ENCODE measurements at places on chromosomes 5 and 9. TPM values are rescaled to one million over a fixed set of nuclear protein-coding genes. Genes with fewer than 3 reads are reported as not detected.

DNA sequence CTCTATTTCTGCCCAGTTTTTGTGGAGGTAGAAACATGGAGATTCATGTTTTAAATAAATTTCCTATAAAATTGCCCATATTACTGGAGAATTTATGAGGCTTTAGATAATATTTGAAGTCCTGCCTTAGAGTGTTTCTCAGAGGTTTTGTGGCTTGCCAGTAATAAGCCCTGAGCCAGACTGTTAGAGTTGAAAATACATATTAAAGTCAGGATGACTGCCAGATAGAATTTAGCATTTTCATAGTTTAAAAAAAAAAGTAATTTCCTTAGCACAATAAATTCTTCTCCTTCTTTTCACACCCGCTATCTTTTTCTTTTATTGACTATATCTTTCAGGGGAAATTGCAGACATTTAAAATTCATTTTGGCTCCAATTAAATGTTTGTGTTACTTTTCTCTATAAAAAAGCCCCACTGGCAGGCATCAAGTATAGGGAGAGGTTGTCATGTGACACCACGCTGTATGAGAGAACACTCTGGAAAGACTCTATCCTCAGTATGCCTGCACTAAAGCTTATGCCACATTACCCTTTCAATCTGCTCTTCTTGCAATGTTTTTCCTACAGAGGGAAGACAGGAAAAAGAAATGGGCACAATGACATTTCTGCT, 135.2 kb downstream of the MPDZ start:
- H3K4me1 ChIP-seq = peaks cover 20% of the 10 kb centered on the region
- no peak overlapping the region for H3K4me3 ChIP-seq
- H3K27me3 ChIP-seq = no peaks in the 10 kb centered on the region
- DNase-seq = no peak
- H3K36me3 ChIP-seq = no peaks in the 10 kb centered on the region
- H3K27ac ChIP-seq = no peak overlapping the region

DNA sequence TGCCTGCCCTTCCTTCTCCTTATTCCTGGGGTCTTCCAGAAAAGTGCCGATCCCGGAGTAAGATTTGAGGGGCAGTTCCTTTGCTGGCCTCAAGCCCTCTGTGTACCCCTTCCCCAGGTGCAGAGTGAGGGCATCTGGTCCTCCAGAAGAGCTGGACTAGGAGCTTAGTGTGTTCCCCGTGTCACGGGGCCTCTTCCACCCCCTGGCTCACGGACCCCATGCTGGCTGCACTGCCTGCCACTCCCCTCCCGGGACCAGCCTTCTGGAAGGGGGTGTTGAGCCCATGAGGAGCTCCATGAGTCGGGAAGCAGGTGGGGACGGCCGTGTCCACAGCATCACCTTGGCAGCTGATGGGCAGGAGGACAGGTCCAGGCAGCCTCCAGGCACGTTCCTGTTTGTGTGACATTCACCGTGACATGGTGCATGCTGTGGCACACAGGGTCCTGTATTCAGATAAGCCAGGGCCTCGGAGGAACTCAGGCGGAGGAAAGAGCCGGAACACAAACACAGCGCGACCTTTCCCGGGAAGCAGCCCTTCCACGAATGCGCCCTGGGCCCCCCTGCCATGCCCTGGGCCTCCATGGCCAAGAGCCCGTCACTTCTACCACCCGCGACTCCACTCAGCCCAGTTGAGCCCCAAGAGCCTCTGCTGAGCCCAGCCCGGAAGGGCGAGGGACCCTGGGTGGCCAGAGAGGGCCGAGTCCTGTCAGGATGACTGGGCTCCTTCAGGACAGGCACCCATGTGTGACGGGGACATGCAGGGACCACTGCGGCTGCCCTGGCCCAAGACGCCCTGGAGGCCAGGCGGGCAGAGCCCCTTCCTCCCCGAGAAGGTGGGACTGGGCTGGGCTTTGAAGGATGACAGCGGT, 5.9 kb upstream of the LCN1 start:
- peaks cover 4% of the 10 kb centered on the region for H3K27me3 ChIP-seq
- peaks cover 21% of the 10 kb centered on the region for H3K4me1 ChIP-seq
- no peak for DNase-seq
- no peaks in the 10 kb centered on the region for H3K36me3 ChIP-seq
- no peak overlapping the region for H3K27ac ChIP-seq

GRCh38 chr9:93376411-93376810, 75.1 kb upstream of the FAM120A start:
- H3K36me3 ChIP-seq = no peaks in the 10 kb centered on the region
- peaks cover 4% of the 10 kb centered on the region for H3K4me1 ChIP-seq
- H3K27ac ChIP-seq = no peak overlapping the region
- no peaks in the 10 kb centered on the region for H3K27me3 ChIP-seq
- no peak for DNase-seq
- no peak overlapping the region for H3K4me3 ChIP-seq

DNA sequence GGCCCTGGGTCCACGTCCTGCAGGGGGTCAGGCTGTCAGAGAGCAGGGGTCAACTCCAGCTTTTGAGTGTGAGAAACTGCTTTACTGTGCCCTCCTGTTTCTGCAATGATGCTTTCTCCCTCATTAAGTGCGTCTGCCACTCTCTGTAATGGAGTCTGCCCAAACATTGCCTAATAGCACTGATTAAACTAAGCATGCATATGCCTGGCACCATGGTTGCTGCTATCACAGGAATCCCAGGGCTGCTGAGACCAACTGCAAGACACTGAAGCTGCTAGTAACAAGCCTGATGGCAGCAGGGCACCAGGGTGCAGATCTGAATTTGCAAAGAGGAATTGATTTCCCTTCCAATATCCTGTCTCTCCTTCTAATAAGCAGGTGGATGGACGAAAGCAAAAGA, 125.3 kb downstream of the SLC24A2 start:
- peaks cover 15% of the 10 kb centered on the region for H3K4me1 ChIP-seq
- no peak overlapping the region for H3K27ac ChIP-seq
- no peak for DNase-seq
- no peaks in the 10 kb centered on the region for H3K36me3 ChIP-seq
- H3K27me3 ChIP-seq = no peaks in the 10 kb centered on the region

DNA sequence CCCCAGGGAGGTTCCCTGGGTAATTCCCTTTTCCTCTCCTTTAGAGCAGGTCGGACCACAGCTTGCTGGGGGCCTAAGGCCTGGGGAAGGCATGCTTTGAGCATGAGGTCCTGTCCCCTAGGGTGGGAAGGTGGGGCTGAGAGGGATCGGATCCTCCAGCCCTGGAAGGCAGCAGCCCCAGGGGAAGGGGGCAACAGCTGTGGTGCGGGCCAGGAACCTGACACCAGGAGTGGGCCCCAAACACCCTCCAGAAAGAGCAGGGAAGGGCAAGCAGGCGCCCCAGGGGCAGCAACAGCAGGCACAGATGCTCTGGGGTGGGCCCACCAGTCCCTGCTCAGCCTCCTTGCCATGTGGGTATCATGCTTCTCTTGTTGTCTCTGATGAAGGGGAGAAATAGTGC, 3.2 kb upstream of the CORO2A start:
- no peak for DNase-seq
- H3K27me3 ChIP-seq = peaks cover 6% of the 10 kb centered on the region
- H3K27ac ChIP-seq = no peak overlapping the region
- H3K4me3 ChIP-seq = no peak overlapping the region
- no peaks in the 10 kb centered on the region for H3K36me3 ChIP-seq

DNA sequence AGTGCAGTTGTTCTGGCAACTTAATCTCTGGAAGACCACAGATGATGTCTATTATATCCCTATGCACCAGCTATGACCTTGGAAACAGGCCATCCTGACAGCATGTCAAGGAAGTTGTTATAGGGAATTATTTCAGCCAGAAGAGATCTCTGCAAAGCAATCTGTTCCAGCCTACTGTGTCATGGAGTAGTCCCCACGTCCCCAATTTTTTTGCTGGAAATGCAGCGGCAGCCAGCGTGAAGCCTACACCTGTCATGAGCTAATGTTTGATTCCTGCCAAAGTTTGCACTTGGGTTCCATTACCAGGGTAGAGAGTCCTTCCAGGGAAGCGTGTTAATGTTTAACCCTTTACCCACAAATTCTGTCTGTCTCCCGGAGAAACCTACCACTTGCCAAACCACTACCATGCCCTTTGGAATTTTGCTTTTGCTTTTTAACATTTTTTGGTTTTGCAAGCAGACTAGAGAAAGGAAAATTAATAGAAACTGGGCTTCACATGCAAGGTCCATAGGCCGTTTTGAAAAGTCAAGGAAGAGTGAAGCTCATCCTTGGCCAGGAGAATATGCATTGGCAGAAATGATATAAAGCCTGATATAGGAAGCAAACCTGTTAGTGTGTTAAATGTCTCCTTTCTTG, 174.9 kb upstream of the SPRY4 start:
- no peak overlapping the region for H3K27ac ChIP-seq
- DNase-seq = no peak
- H3K27me3 ChIP-seq = peaks cover 4% of the 10 kb centered on the region
- H3K36me3 ChIP-seq = no peaks in the 10 kb centered on the region

DNA sequence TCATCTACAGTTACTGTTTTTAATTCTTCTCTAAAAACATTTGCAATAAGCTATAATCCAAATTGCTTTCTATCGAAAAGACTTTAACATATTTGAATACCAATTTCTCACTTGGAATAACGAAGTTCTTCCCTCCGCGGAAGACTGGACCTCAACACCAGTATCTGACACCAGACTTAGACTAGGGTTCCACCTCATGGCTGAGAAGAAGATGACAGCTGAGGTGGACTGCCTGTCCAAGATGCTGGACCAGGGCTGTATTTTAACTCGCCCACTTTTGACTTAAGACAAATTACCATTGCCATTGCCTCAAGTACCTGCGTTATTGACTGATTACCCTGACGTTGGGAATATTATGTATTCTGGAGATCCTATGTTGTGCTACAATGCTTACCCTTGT, 34.1 kb downstream of the ZMAT2 start:
- DNase-seq = no peak
- H3K4me1 ChIP-seq = no peaks in the 10 kb centered on the region
- H3K36me3 ChIP-seq = no peaks in the 10 kb centered on the region
- no peak overlapping the region for H3K27ac ChIP-seq

- no peak overlapping the region for H3K4me3 ChIP-seq
- H3K4me1 ChIP-seq = peaks cover 22% of the 10 kb centered on the region
- no peaks in the 10 kb centered on the region for H3K36me3 ChIP-seq
- H3K27me3 ChIP-seq = no peaks in the 10 kb centered on the region
Measured at GRCh38 chr5:90551376-90551775, 7.2 kb upstream of the ADGRV1 start.

GRCh38 chr5:133995341-133995740, 9.4 kb downstream of the VDAC1 start:
- peaks cover 6% of the 10 kb centered on the region for H3K36me3 ChIP-seq
- DNase-seq = no peak
- peaks cover 4% of the 10 kb centered on the region for H3K27me3 ChIP-seq
- H3K4me3 ChIP-seq = no peak overlapping the region
- H3K27ac ChIP-seq = no peak overlapping the region
- H3K4me1 ChIP-seq = peaks cover 48% of the 10 kb centered on the region

DNA sequence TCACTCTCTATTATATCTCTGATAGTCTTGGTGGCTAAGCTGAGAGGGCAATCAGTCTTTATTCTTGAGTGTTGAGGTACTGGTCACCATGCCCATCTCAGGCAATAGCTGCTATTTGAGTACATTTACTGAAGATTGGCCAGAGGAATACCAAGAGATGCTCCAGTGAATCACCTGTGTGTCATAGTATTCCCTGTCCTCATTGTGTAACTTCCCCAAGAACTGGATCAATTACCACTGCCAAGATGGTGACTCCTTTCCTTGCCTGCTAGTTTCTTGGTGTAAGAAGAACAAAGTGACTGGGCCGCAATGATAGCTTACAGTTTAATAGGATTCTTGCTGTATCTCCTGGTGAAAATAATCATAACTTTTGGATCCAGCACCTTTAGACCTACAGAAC, 418.7 kb upstream of the KIF2A start:
- no peaks in the 10 kb centered on the region for H3K4me1 ChIP-seq
- no peak overlapping the region for H3K27ac ChIP-seq
- DNase-seq = no peak
- no peak overlapping the region for H3K4me3 ChIP-seq

- H3K4me1 ChIP-seq = no peaks in the 10 kb centered on the region
- DNase-seq = no peak
- no peak overlapping the region for H3K4me3 ChIP-seq
- no peak overlapping the region for H3K27ac ChIP-seq
- H3K27me3 ChIP-seq = no peaks in the 10 kb centered on the region
Measured at GRCh38 chr5:110371725-110372041, 354.8 kb downstream of the TMEM232 start.

GRCh38 chr9:91017245-91017644, 215.6 kb downstream of the SYK start:
- H3K27me3 ChIP-seq = no peaks in the 10 kb centered on the region
- no peak overlapping the region for H3K4me3 ChIP-seq
- H3K27ac ChIP-seq = no peak overlapping the region
- DNase-seq = no peak
- no peaks in the 10 kb centered on the region for H3K4me1 ChIP-seq

DNA sequence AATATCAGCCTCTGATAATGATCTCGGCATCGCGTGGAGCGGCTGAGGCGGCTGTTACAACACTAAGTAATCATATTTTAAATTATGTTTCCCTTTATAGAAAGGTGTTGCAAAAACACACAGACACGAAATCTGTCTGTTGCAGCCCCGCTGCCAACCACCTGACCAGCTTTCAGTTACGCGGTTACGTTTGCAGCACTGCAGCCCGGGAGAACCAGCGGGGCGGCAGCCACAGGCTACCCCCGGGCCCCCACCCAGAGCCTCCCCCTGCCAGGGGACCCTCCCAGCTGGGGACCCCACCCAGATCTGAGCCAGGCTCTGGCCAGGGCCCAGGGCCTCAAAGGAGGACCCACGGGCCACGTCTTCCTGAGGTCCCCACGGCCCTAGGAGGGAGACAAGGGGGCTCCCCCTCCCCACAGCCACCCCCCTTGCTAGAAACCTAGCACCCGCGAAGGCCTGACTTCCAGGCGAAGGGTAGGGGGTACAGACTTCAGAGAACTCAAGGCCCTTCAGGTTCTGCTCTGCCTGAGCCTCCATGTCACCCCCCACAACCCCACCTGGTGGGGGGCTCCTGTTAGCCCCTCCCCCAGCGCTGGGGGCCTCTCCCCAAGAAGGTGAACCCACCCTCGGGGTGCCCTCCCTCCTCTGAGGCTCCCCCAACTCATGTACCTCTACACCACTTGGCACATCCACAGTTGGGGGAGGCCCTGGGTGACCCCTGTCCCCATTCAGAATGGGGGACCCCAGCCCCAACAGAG, 6.0 kb downstream of the NACC2 start:
- DNase-seq = no peak
- H3K4me1 ChIP-seq = no peaks in the 10 kb centered on the region
- H3K36me3 ChIP-seq = no peaks in the 10 kb centered on the region

- no peaks in the 10 kb centered on the region for H3K36me3 ChIP-seq
- DNase-seq = no peak
- H3K4me1 ChIP-seq = peaks cover 18% of the 10 kb centered on the region
- no peak overlapping the region for H3K27ac ChIP-seq
- no peaks in the 10 kb centered on the region for H3K27me3 ChIP-seq
Measured at GRCh38 chr5:76483433-76483832, 80.3 kb downstream of the IQGAP2 start.

GRCh38 chr5:9363449-9363848, 182.4 kb downstream of the SEMA5A start:
- H3K4me1 ChIP-seq = no peaks in the 10 kb centered on the region
- no peaks in the 10 kb centered on the region for H3K36me3 ChIP-seq
- DNase-seq = no peak
- H3K4me3 ChIP-seq = no peak overlapping the region
- no peak overlapping the region for H3K27ac ChIP-seq

Gene SOHLH1
- total RNA-seq = 0.18 TPM

Gene GHR
- 0.67 TPM for total RNA-seq

Gene PCDHGC4
- 3.5 TPM for total RNA-seq

Gene ZNF366
- 23.3 TPM for total RNA-seq

Gene LCN9
- total RNA-seq = not detected

Gene RHOBTB3
- 22.8 TPM for total RNA-seq

Gene GPX3
- 32.5 TPM for total RNA-seq

Gene MAT2B
- 25.2 TPM for total RNA-seq

Gene CORO2A
- 5.5 TPM for total RNA-seq

Gene DRD1
- total RNA-seq = 0.18 TPM

Gene SLC1A1
- total RNA-seq = 2.2 TPM

Data from endothelial cell (in vitro differentiated cells).